ENCODE measurements at places on chromosomes 11 and 22.

DNA sequence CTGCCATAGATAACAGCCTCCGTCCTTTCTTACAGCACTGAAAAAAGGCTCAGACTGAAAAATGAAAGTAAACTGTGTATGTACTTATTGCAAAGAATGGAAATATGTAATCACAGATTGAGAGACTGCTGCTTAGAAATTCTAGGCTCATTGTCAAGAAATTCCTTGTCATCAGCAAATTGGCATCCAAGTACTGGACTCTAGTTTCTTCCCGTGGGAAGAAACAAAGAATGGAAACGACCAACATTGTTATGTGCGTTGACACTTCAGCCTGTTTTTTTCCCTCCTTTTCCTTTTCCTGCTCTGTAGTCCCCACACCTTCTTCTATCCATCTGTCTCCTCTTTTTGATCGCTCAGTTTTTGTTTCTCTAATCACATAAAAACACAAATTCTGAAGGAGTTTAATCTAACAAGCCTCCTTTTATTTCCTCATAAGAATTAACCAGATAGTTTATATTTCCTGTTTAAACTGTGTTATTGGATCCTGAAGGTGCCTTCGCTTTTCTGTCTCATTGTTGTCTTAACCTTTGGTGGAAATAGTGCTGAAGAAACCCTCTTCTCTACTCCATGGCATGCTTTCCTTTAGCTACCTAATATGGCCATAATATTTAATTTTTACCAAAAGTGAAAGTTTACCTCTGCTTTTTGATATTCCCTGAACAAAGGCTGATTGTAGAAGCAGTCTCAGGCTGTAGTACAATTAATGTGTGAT is 20.0 kb upstream of the CASP12 start:
- no peak for DNase-seq

DNA sequence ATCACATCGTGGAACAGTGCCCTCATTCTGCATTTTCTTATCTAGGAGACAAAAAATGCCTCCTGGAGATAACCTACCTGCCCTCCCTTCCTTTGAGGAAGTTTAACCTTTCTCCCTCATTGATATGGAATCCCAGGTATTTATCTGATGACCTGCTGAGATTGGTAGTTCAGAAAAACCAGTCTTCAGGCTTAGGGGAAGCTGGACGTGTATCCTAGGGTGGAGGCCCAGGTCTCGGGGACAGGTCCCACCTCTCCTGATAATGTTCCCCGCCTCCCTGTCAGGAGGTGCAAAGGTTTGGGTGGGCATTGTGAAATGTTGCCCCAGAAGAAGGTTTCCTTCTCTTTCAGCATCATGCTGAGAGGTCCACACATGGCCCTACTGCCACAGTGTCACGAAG is 186.9 kb upstream of the NAV2 start:
- DNase-seq, result no peak

DNA sequence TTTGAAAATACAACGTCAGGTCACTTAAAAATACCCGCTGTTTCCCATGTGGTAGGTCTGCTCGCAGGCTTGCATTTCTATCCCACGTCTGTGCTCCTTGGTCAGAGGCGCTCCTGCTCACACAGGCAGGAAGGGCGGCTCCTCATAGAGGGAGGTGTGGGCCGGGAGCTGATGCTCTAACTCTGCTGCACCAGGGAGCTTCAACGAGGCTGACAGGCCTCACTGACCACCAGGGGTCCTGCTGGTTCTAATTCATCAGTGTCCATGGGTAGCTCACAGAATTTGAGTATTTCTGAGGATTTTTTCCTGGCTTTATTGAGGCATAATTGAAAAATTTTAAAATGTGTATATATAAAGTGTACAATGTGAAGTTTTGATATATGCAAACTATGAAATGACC is 68.5 kb downstream of the PIWIL3 start:
- DNase-seq, result no peak

- DNase-seq, result no peak
Measured at GRCh38 chr22:40237241-40237640, 59.5 kb downstream of the TNRC6B start.

- no peak for DNase-seq
Measured at GRCh38 chr11:32391956-32392553, 43.3 kb downstream of the WT1 start.

- no peak for DNase-seq
Measured at GRCh38 chr22:38968801-38969200, 11.4 kb downstream of the APOBEC3A start.

DNA sequence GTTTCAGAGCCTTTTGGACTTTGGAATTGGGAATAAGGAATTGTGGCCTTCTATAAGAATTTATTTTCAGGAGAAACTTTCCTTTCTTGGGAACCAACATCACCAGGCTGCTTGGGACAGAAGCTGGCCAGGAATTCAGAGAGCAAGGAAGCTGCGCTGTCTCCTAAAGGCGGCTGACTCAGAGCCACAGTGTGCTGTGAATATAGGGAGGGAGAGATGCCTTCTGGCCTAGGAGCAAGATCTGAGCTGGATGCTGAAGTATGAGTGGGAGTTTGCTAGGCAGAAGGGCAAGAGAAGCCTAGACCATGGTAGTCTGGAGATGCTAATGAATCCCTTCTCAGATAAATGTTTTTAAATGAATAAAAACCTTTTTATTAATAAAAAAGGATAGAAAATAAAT is 213.7 kb upstream of the TBCEL start:
- DNase-seq, result no peak

DNA sequence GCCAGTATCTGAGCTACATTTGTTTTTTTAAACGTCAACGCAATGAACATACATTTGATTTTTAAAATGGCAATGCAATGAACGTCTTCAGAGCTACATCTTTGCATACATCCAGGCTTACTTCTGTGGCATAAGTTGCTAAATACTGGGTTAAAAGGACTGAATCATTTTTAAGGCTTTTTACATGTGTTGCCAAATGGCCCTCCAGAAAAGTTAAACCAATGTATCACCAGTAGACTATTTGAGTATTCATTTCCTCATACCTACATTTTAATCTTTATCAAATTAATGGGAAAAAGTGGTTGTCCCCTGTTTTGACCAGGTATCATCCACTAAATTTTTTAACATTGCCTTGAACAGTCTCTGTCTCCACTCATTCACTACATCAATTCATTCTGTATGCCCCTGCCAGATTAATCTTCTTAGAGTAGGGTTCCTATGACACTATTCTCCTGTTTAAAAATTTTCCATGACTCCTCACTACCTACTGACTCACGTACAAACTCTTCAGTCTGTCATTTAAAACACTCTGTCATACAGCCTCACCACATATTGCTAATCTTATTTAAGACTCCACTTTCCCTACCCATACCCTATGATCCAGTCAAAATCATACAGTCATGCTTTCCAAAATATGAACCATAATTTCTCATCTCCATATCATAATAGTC is 12.4 kb upstream of the PRRG4 start:
- DNase-seq, result no peak

DNA sequence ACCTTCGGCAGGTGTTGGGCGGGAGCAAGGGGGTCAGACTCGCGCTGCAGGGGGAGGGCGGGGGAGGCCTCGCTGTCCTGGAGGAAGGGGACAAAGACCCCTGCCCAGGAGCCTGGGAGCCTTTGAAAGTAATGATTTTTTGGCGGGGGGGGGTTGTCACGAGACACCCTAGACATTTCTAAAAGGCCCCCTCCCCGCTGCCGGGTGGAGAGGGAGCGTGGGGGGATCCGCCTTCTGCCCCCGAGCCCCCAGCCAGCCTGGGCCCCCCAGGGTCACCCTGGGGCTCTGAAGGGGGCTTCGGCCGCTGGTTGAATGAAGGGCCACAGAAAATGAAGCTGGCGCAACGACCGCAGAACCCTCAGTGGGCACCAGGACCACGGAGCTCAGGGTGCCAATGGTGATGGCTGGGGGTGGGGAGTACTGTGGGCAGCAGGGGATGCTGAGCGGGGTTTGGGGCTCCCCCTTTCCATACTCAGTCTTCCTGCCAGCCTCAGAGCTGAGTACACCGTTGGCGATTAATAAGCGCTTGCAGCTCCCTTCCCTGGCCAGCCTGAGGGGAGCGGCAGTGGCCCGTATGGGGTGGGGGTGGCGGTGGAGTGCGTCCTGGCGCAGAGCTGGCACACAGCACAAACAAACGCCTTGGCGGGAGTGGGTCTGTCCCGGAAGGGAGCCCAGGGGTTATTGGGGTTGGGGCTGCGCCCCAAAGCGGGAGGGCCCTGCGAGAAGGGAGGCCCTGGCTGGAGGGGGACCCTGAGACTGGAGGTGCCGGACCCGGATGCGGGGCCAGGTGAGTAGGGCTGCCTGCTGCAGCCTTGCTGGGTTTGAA is 1.2 kb upstream of the DUSP8 start:
- no peak for DNase-seq

DNA sequence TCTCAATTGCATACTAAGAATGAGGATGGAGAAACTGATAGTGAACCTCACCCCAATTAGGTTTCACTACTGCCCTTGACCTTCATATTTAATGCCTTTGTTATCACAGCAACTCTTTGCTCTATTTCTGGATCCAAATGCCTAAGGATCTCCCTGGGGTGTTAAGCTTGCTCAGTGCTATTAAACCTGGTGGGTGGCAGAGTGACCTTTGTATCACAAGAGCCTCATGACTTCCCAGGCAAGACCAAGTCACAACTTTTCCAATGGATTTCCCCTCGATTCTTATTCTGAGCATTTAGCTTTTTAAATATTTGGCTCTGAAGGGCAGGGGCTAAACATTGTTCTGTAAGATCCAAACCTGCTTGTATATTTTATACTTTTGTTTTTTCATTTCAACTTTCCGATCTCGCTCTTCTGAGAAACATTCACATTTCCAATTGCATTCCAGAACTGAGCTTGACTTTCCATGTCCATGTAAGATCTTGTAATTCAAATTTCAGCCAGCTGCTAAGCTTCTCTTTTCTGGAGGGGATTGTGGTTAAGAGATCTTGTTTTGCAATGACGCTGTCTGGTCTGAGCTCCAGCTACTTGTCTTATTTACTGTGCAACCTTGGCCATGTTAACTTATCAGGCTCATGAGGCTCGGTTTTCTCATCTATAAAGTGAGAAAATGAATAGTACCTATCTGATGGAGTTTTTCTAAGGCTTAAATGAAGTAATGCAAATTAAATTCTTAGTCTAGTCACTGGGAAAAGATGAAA is 6.4 kb upstream of the EHF start:
- no peak for DNase-seq

- DNase-seq, result no peak
Measured at GRCh38 chr11:1307163-1307870, 2.1 kb downstream of the TOLLIP start.

- no peak for DNase-seq
Measured at GRCh38 chr22:31139866-31140716, at the start of gene PLA2G3. Gene PLA2G3, minus strand, starts transcription at chr22:31140508. Its CDS starts 154 bp downstream, at chr22:31140354.

DNA sequence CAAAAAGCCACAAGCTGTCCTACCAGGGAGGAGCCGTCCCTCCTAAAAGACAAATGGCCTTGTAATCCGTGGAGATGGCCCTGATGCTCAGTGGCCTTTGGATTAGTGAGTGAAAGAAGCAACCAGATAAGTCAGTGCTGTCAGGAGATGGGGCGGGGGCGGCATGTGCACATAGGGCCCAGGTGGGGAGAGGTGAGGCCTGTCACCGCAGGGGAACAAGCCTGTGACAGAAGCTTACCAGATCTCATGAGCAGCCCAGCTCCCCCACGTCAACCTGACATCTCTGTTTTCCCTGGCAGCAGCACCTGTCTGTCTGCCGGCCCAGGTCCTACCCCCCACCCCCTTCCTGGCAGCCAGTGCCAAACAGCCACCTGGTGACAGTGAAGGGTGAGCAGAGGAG is 162.6 kb downstream of the BUD13 start:
- DNase-seq, result no peak

DNA sequence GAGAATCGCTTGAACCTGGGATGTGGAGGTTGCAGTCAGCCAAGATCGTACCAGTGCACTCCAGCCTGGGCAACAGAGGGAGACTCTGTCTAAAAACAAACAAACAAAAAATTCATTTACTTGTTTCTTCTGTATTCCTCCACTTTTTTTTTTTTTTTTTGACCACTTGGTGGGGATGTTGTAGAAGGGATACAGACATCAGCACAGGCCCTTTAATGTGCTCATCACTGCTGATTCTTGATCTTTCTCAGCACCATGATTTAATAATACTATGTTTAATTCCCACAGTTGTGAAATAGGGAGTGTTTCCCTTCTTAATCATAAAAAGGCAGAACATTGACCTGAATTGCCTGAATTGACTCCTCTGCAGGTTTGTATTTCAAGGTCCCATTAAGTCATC is 4.5 kb downstream of the TTC9C start:
- DNase-seq, result no peak

- no peak for DNase-seq
Measured at GRCh38 chr11:77151804-77152509, 23.9 kb downstream of the MYO7A start.

- no peak for DNase-seq
Measured at GRCh38 chr11:20015101-20015500, 145.2 kb downstream of the DBX1 start.

DNA sequence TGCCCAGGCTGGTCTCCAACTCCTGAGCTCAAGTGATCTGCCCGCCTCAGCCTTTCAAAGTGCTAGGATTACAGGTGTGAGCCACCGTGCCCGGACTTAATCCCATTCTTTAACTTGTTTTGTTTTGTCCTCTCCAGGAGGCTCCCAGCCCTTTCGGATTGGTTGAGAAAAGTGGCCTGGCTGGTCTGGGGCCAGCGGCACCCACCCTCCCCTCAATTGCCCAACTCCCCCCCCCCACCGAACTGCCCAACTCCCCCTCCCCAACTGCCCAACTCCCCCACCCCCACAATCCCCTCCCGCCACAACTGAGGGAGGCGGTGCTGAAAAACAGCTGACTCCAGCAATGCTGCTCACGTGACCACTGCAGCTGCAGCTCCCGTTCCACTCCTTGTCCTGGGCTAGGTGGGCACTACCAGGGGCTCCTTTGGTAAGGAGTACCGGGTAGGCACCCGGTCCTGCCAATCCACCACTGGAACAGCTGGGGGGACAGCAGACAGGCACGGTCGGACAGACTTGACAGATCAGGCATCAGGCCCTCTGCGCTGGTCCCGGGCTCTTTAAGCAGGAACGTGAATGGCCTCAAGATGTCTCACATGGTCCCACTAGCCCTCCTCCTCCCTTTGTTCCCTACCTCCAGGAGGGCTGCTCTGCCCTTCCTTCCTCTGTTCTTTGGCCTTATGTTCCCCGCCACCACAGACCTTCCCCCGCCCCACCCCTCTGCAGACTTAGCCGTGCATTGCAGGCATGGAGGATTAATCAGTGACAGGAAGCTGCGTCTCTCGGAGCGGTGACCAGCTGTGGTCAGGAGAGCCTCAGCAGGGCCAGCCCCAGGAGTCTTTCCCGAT is at the start of gene TCN2:
TSS of gene TCN2 (plus strand) at position 720 of the 845 bp plus-strand sequence. CDS start 158 bp downstream, outside the sequence.
- DNase-seq, result peak; percentile 56

Measured in amygdala (tissue), 56 donors.